ENCODE measurements at places on chromosomes 1 and 21. TPM values are rescaled to one million over a fixed set of nuclear protein-coding genes. Genes with fewer than 3 reads are reported as not detected.

DNA sequence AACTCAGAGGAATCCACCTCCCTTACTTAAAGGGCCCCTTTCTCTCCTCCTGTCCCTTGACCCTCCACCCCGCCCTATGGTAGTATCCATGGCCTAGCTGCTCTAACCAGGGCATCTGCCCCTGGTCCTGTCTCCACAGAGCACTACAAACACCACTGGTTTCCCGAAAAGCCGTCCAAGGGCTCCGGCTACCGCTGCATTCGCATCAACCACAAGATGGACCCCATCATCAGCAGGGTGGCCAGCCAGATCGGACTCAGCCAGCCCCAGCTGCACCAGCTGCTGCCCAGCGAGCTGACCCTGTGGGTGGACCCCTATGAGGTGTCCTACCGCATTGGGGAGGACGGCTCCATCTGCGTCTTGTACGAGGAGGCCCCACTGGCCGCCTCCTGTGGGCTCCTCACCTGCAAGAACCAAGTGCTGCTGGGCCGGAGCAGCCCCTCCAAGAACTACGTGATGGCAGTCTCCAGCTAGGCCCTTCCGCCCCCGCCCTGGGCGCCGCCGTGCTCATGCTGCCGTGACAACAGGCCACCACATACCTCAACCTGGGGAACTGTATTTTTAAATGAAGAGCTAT, 1.7 kb downstream of the BTG2 start:
- peak; percentile 66 for DNase-seq

- no peak for DNase-seq
Measured at GRCh38 chr1:165623624-165624023, 7.4 kb upstream of the MGST3 start.

Gene GFI1
- 9.2 TPM for total RNA-seq

DNA sequence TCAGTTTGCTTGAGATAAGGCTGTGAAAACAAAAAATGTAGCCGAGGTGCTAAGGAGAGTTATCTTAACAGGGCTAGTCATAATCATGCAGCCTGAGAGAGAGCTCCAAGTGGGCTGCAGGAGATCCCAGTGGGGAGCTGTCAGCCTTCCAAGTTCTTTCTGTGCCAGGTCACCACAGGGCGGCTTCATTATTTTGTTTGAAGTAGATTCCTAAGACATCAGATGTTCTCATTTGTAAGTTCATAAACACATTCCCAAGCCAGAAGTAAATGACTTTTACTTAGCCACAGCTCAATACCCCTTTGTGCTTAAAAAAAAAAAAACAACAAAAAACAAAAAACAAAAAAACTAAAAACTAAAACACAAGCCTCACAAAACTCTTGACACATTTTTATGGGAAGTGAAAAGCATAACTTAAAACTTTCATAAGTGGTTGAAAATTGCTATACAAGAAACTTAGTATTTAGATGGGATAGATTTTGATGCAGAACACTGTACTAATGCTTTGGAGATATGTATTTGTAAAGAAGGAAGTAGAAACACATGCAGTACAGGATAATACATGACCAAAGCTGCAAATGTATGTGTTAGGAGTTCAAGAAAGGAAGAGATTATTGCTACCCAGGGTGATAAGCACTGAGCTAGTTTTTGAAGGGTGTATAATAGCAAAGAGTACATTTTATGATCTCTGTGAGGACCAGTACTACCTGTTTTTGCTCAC, 8.6 kb downstream of the CDC14A start:
- DNase-seq: peak; percentile 10

DNA sequence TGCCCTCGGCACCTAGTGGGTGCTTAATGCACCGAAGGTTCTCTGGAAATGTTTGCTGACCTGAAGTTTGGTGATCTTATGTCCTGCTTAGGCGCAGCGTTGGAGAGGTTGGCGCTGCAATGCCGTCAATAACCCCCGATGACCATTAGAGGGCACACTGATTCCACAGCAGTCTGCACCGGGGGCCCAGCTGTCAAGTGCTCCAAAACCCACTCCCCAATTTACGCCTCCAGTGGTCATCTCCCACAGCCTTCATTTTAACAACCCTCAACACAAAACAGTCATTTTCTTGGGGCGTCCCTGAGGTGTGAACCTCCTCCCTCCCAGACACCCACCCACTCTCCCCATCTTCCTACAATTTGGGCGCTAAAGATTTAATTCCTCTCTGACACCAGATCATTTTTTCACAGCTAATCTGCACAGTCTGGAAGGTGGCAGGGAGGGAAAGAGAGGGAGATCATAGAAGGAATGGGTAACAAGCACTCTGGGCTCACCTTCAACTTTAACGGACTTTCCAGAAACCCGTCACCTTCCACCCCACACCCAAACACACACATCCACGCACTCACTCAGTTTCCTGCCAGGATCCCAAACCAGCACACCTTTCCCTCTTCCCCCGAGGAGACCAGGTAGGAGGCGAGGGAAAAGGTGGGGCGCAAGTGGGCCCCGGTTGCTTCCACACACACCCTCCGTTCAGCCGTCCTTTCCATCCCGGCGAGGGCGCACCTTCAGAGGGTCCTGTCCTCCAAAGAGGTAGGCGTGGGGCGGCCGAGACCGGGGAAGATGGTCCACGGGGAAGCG, 570 bp upstream of the NPR1 start:
- no peak for DNase-seq

DNA sequence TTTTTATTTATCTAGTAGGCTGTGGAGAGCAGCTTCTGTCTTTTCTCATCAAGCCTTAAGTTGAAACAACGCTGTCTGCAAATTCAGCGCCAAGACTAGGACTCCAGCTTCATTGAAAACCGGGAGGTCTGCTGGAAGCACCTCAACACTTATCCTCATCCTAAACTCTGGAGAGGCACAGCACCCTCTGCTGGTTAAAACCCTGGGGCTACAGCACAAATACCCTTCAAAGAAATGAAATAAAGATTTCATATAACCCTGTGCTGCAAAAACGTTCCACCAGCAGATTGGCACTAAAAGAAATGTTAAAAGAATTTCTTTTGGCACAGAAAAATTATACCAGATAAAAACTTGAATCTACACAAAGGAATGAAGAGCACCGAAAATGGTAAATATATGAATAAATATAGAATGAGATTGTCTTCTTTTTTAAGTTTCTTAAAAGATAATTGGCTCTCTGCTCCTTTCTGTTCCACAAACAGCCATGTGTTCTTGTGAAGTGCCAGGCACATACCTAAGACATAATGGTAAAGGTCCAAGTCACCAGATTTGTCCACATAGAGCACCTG, 227.7 kb upstream of the SAMSN1 start:
- DNase-seq: peak; percentile 87

DNA sequence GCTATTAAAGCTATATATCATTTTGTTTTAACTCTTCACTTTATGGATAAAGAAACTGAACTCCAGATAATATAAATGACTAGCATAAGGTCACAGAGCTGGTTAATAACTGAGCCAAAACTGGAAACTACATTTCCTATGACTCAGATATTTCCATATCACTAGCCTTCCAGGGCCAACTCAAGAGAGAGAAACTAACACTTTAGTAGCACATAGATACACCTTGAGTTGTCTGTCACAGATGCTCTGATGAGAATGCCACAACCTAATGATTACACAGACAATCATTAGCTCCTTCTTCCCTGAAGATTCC, 40.7 kb downstream of the NME7 start:
- no peak for DNase-seq

GRCh38 chr1:239779962-239780361, 311.7 kb upstream of the FMN2 start:
- no peak for DNase-seq
